ENCODE measurements at places on chromosomes 6 and 20. TPM values are rescaled to one million over a fixed set of nuclear protein-coding genes. Genes with fewer than 3 reads are reported as not detected.
A peak's percentile ranks its signal among the peaks of the same experiment; 100 is the strongest.

The OR2H2 gene
- total RNA-seq: not detected

The RBPJL gene
- total RNA-seq: not detected

- no peaks in the 10 kb centered on the region for H3K36me3 ChIP-seq
- H3K4me3 ChIP-seq: peak overlapping the region; percentile 17
- peaks cover 40% of the 10 kb centered on the region for H3K27me3 ChIP-seq
- peaks cover 5% of the 10 kb centered on the region for H3K4me1 ChIP-seq
- H3K27ac ChIP-seq: no peak overlapping the region
- peak; percentile 71 for DNase-seq
These were observed 129.2 kb upstream of the PRND start for GRCh38 chr20:4592316-4593148.

DNA sequence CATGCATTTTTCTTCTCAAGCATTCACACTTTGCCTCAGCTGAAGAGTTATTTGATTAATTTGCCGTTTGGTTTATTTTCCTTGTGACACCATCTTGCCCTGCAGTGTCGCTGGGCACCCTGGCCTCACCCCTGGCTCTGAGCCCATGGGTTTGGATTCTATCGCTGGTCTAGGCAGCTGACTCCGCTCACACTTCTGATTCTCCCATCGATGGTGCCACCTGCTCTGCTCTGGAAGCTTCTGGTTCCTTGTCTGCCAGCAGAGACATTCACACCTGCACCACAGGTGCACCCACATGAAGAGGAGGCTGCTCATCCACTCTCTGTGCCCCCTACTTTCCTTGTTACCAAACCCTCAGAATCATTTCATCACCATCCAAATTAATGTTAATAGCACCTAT lies 291.6 kb upstream of the CDH4 start:
- H3K4me3 ChIP-seq: no peak overlapping the region
- H3K27me3 ChIP-seq: peaks cover 45% of the 10 kb centered on the region

DNA sequence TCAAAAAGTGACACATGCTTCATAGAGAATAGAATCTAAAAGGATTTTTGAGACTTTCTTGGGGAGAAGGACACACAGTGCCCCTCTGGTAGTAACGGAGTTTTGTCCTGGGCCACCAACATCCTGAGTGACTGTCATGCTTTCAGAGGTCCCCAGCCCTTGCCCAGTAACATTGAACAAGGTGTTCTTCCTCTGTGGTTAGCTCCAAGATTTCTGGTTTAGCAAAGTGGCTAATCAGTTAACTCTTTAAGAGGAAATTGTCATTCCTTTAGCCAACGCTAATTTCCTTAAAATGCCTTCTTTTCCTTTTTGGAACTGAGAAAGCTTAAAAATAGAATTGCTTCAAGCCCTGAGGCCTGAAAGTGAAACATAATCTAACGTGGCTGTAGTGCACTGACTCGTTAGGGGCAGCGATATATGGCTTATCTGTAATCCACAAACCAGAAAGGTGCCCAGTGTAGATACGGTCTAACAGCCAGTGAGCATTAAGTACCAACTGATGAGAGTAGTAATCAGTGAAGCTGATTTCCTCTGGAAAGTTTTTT lies 7.8 kb downstream of the E2F3 start:
- no peak overlapping the region for H3K27ac ChIP-seq
- peak overlapping the region; percentile 11 for H3K4me3 ChIP-seq
- peaks cover under 1% of the 10 kb centered on the region for H3K27me3 ChIP-seq
- DNase-seq: no peak

The MUCL3 gene
- not detected for total RNA-seq

DNA sequence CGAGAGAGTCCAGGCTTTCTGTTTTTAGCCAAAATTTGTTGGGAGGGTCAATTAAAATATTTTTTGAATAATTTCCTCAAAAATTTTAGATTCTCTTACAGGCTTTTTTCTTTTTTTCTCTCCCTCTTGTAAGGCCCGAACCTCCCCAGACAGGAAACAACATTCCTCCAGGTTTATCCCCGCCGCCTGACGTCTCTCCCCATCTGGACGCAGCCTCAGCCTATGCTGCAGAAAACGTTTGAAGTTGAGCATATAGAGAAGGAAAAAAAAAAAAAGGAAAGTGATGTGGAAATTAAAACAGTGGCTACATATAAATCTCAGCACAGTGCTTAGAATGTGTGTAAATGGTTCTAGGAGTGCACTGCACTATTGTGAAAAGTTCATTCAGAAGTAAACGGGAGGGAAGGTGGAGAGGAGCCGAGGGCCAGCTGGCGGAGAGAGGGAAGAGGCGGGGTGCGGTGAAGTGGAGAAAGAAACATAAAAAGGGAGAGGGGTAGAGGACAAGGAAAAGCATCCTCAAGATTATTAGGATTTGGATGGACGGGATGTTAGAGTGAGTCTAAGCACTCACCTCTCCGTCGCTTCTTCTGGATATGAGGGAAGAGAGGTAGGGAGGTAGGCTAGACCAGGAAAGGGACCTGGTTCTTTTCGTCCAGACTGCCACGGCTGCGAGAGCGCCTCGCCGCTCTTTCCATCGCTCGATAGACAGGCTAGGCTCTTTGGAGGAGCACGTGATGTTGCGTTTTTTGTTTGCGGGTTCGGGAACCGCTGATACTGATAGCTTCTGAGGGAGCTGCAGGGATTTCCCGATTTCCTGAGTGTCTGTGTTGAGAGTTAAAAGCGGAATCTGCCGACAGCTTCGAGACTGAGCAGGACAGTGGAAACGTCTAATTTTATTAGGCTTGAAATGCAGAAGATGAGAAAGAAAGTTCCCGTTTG lies 98.7 kb downstream of the TRIM27 start:
- H3K4me1 ChIP-seq: peaks cover 8% of the 10 kb centered on the region
- DNase-seq: no peak
- no peak overlapping the region for H3K4me3 ChIP-seq
- no peak overlapping the region for H3K27ac ChIP-seq
- H3K36me3 ChIP-seq: no peaks in the 10 kb centered on the region
- H3K27me3 ChIP-seq: peaks cover 97% of the 10 kb centered on the region

- H3K27me3 ChIP-seq: no peaks in the 10 kb centered on the region
- H3K36me3 ChIP-seq: no peaks in the 10 kb centered on the region
- H3K4me1 ChIP-seq: peaks cover 16% of the 10 kb centered on the region
- H3K4me3 ChIP-seq: no peak overlapping the region
These were observed 340.4 kb downstream of the CDC5L start for GRCh38 chr6:44727651-44728630.

DNA sequence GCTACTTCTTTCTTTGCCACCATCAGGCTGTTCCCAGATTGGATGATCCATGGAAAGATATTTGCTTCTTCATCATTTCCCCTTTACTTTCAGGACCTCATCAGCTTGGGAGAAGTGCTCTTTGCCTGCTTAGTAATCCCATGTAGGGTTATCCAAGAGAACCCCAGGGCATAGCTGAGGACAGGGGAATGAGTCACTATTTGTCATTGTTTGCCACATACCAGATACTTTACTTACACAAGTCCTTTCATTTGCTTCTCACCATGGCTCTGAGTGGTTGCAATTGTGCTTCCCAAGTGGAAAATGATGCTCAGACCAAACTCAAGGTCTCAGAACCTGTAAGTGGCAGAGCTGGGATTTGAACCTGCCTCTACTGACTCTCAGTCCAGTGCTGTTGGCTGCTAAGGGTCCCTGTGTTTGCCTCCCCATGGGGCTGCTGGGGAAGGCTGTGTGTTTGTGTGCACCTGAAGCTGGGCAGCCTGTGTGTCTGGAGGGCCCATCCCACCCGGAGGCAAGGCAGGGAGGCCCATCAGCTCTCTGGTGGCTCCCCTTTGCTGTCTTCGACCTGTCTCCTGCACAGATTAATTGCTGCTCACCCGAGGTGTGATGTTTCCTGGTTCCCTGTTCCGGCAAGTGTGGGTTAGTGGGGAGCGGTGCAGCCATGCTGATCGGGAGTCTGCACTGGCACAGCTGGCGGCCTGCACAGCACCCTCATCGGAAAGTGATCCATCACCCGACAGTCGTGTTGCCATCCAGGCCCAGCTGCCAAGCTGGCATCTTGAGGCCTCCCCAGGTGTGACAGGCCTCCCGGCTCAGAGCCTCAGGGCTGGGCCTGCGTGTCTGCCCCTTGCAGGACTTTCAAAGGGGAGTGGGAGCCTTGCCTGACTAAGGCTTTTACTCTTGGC lies 228.8 kb downstream of the DHX35 start:
- H3K27me3 ChIP-seq: peaks cover 33% of the 10 kb centered on the region
- H3K36me3 ChIP-seq: no peaks in the 10 kb centered on the region
- DNase-seq: no peak
- no peak overlapping the region for H3K4me3 ChIP-seq
- no peaks in the 10 kb centered on the region for H3K4me1 ChIP-seq

GRCh38 chr6:37483917-37484785 lies 15.5 kb downstream of the CCDC167 start:
- H3K27me3 ChIP-seq: no peaks in the 10 kb centered on the region
- no peak overlapping the region for H3K27ac ChIP-seq
- no peaks in the 10 kb centered on the region for H3K36me3 ChIP-seq
- peaks cover 38% of the 10 kb centered on the region for H3K4me1 ChIP-seq
- peak; percentile 72 for DNase-seq
- no peak overlapping the region for H3K4me3 ChIP-seq

The ESR1 gene
- not detected for total RNA-seq

DNA sequence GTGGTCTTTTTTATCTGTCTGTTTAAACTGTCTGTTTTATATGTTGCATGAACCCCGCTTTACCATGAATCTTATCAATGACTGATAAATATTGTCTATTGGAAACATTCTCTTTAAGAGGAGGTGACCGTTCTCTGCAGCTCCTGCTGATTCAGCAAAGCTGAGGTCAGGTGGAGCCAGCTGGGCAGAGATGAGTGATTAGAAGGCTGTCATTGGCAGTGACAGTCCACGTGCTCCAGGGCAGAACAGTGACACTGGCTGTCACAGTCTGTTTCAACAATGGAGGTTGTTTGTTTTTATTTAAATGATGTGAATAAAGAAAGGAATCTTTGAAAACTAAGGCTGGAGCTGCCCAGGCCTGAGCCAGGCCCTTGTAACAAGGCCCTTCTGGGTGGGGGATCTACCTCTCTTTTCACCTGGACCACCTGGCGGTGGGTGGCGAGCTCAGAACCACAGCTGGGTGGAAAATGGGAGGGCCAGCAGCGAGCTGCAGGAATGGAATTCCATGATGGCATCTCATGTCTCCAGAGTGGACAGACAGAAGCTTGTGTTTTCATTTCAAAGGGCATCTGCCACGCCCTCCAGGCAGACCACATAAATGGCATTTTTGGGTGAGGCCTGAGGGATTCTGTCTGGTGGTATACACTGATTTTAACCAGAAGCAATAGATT lies 12.6 kb downstream of the SYNJ2 start:
- H3K36me3 ChIP-seq: no peaks in the 10 kb centered on the region
- no peak overlapping the region for H3K4me3 ChIP-seq
- no peak overlapping the region for H3K27ac ChIP-seq
- DNase-seq: no peak
- peaks cover 13% of the 10 kb centered on the region for H3K4me1 ChIP-seq

GRCh38 chr6:18249271-18249670 lies 15.1 kb downstream of the DEK start:
- H3K27ac ChIP-seq: no peak overlapping the region
- H3K36me3 ChIP-seq: peaks cover 19% of the 10 kb centered on the region
- no peaks in the 10 kb centered on the region for H3K27me3 ChIP-seq
- no peak overlapping the region for H3K4me3 ChIP-seq

The TMC2 gene
- total RNA-seq: not detected

DNA sequence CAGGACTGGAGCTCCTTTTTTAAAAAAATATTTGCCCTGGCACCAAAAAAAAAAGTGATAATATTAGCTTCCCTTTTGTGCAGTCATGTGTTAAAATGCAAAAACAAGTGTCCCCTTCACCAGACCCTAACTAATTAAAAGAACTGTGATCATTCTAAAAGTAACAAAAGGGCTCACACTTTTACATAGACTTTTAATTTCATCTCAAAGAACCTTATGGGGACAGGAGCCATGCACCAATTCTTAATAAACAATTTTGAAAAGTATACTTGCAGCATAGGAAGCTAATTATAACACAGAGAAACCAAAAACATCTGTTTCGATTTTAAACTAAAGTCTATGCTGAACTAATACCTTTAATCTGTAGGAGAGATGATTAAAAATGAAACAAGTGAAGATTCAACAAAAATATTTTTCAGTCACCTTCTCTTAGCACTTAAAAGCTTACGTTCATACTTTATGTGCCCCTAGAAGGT lies 17.3 kb downstream of the STX7 start:
- H3K4me1 ChIP-seq: no peaks in the 10 kb centered on the region
- no peak for DNase-seq
- no peaks in the 10 kb centered on the region for H3K27me3 ChIP-seq
- no peak overlapping the region for H3K4me3 ChIP-seq
- H3K27ac ChIP-seq: no peak overlapping the region

DNA sequence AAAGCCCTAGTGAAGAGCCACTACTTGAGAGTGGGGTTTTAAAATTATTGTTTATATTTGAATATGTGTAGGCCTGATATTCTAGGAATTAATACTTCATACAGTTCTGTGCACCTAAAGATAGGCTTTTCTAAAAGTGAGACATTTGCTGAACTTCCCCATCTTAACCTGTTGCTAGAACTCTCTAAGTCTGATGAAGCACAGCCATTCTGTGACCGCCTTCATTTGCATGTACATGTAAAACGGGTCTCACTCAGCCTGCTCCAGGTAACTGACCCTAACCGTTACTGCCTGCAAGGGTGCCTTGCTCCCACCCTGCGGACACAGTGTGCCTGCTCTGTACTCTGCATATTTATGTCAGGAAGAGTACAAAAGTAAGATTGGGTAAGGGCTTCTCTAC lies 44.3 kb upstream of the IRF4 start:
- H3K4me3 ChIP-seq: no peak overlapping the region
- no peak for DNase-seq
- no peaks in the 10 kb centered on the region for H3K27me3 ChIP-seq
- no peak overlapping the region for H3K27ac ChIP-seq
- no peaks in the 10 kb centered on the region for H3K4me1 ChIP-seq

The DLL1 gene
- 59.8 TPM for total RNA-seq

- H3K4me1 ChIP-seq: peaks cover 13% of the 10 kb centered on the region
- DNase-seq: no peak
- H3K36me3 ChIP-seq: peaks cover 28% of the 10 kb centered on the region
- H3K4me3 ChIP-seq: no peak overlapping the region
- no peak overlapping the region for H3K27ac ChIP-seq
These were observed 243.7 kb downstream of the UTRN start for GRCh38 chr6:144528743-144529425.

DNA sequence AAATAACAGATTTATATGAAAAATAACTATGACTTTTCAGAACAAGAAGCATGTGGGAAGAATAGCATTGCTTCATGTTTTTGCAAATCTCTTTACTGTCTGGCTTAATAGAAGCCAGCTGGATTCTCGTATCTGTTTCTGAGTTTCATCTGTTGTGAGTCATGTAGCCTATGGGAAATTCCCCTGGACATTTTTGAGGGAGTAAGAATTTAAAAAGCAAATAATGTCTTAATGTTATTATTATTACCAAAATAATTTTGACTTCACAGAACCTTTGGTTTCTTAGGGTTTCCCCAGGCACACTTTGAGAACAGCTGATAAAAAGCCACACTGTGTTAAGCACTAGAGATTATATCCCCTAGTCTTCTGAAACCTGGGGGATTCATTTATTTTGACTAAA lies 75.8 kb downstream of the SYCP2L start:
- H3K4me1 ChIP-seq: no peaks in the 10 kb centered on the region
- DNase-seq: no peak
- H3K27me3 ChIP-seq: no peaks in the 10 kb centered on the region

Data from neural crest cell (in vitro differentiated cells).